HS-27A (cell line): ENCODE measurements at places on chromosomes 7 and 10.
A peak's percentile ranks its signal among the peaks of the same experiment; 100 is the strongest.

DNA sequence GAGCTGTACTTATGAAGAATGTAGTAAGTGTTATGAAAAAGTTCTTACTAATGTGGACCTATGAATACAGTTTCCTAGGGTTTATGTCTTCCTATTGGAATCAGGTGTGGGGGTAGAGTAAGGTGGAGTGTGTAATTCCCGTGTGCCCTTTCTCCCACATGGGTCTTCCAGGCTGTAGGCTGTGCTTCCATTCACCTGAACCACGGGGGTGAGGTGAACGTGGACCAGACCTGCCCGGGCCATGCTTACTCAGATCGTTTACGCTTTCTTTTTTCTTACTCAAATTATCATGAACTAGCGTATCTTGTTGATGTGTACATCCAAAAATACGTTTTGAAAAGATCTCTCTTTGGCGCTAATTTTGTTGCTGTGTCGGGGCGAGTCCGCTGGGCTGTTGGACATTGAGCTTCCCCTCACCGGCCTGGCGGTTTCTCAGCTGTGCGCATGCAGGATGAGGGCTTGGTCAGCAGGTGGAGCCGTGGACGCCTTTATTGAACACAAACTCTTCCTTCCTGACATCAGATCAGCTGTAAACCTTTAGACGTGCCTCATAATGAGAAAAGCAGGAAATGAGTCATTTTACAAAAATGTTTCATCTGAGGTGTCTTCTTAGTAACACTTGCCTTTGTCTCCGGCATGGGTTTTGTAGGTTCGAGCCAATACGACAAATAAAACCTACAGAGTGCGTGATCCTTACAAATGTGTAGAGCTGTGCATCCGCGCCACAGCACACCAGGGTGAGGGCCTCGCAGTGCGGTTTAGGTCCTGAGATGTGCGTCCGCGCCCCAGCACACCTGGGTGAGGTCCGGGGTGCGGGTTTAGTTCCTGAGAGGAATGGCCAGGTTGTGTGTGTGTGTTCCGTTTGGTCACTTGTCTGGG, 53.8 kb downstream of the WDR37 start:
- DNase-seq = peak; percentile 17

DNA sequence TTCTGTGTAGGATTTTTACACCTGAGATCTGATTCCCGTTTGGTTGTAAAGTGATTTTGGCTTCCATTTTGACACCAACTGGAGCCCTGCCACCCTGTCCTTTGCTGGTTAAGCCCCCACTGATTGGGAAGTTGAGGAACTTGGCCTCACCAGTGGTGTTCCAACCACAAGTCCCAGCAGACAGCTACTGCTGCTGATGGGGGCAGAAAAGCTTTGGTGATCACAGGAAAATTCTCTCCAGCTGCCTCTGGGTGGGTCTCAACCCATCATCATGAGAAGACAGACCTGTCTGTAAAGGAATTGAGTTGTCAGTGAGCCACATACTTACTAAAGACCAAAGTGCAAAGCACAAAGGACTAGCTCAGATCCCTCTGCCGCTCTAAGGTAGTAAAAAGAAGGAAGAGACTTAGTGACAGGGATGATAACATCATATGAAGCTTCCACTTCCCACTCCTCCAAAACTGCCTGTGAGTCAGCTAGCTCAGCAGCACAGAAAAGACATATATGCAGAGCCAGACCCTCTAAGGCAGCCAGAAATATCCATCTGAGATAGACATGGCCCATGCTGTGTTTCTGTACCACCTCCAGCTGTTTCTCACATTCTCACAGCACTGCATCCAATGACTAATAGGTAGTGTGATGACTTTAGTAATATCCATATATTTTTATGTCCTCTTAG, 22.4 kb upstream of the LRRC17 start:
- DNase-seq = no peak

DNA sequence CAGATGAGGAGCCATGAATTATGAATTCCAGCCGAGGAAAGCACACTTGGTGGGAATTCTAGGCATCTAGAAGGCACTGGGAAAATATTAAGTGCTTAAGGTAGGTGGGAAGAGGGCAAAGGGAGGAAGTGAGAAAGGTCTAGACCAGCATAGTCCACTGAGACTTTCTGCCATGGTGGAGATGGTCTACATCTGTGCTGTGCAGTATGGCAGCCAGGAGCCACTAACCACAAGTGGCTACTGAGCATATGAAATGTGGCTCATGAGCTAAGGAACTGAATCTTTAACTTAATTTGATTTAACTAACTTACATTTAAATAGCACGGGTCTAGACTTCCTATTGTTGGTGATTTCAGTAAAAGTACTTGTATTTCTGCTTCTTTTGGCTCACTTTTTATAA, 82.5 kb upstream of the SEM1 start:
- DNase-seq = no peak

DNA sequence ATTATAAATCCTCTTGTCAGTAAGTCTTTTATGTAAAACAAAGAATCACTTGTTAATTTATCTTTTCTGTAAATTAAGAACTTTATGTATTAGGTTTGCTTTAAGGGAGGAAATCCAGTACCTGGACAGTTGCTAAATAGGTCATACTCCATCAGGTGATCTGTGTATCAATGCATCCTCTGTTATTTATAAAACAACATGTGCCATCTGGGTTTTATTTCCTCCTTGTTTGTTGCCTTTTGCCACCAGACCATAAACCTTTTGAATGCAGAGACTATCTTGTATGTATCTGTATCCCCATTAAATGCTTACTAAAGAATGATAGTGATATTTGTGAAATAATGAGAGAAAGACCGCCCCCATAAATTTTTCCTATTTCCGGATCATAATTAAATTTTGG, 70.0 kb downstream of the SLC35B4 start:
- no peak for DNase-seq

DNA sequence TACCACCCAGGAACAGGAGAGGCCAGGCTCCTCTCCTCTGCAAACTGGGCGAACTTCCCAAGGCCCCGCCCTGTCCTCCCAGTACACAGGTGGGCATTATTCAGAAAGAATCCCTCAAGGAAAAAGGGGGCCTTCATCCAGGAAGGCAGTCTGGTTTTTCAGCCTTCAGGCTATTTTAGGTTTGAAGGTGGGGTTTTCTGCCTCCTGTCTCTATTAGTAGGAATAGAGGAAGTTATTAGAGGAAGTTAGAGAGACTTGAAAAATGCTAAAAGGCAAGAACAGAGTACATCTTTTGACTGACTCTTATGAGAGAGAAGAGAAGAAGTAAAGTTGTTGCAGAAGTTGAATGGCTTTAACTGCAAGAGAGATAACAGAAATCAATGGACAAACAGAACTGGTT, 250.9 kb upstream of the SORCS1 start:
- DNase-seq = no peak

DNA sequence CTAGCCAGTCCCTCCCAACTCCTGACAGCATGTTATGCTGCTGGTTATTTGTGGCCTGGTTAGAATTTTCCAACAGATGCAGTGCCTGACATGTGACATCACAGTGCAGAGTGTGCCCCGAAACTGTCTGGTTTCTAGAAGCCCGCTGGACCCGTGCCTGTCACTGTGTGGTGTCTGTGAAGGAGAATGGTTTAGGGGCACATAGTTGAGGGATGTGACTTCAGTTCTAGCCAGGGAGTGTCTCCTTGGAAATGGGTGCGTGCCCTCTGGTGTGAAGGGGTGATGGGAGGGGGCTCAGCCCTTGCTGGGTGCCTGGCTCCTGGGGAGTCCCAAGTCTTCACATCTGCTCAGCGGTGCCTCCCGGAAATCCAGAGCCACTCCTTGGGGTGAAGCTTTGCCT, 303.6 kb downstream of the GLRX3 start:
- no peak for DNase-seq

DNA sequence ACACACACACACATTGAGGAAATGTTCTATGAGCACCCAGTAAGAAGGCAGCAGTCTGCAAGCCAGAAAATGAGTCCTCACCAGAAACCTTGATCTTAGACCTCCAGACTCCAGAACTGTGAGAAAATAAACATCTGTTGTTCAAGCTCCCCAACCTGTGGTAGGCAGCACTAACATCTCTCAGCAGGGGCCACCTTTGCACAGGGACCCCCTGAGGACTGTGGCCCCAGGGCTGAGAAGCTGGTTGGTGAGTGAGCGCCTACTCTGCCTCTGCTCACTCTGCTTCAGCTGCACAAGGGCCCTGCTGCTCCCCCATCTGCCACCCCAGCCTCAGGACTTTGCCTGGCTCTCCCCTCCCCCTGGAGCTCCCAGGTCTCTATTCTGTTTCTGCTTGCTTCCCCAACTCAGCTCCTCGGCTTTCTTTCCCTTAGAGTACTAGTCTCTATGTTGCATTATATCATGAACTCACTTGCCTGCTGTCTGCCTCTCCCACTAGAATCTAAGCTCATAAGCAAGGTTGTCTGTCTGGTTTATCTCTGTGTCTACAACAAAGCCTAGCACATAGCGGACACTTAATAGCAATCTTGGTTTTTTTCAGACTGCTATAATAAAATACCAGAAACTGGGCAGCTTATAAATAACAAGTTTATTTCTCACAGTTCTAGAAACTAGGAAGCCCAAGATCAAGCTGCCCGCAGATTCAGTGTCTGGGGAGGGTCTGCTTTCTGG, 40.4 kb upstream of the PRLHR start:
- no peak for DNase-seq

DNA sequence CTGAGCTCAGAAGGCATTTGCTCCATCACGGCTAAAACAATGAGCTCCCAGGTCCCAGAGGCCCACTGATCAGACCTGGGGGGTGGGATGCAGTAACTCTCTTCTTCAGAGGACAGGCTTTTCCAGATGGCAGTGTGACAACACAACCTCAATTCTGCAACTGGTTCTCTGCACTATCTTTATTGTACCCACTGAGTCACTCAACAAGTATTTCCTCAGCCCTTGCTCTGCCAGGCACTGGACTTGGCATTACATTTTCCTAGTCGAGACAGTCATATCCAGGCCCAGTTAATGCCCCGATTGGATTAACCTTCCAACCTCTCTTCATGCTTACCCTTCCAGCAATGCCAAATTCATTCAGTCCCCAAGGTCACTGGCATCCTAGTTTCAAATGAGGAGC, 72.6 kb downstream of the JAZF1 start:
- DNase-seq = peak; percentile 47

DNA sequence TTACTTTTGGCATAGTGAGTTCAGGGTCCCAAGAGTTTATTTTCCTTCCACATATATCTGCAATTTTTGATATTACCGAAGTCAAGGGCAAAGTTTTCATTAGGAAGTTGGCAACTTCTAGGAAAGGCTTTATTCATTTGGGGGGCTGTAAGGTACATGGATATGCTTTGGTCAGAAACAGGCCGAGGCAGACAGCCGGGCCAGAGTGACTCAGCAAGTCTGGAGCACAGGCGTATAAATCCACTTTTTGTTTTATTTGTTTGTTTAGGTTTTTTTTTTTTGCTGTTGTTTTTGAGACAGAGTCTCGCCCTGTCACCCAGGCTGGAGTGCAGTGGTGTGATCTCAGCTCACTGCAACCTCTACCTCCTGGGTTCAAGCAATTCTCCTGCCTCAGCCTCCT, 3.7 kb downstream of the ZNF680 start:
- no peak for DNase-seq

DNA sequence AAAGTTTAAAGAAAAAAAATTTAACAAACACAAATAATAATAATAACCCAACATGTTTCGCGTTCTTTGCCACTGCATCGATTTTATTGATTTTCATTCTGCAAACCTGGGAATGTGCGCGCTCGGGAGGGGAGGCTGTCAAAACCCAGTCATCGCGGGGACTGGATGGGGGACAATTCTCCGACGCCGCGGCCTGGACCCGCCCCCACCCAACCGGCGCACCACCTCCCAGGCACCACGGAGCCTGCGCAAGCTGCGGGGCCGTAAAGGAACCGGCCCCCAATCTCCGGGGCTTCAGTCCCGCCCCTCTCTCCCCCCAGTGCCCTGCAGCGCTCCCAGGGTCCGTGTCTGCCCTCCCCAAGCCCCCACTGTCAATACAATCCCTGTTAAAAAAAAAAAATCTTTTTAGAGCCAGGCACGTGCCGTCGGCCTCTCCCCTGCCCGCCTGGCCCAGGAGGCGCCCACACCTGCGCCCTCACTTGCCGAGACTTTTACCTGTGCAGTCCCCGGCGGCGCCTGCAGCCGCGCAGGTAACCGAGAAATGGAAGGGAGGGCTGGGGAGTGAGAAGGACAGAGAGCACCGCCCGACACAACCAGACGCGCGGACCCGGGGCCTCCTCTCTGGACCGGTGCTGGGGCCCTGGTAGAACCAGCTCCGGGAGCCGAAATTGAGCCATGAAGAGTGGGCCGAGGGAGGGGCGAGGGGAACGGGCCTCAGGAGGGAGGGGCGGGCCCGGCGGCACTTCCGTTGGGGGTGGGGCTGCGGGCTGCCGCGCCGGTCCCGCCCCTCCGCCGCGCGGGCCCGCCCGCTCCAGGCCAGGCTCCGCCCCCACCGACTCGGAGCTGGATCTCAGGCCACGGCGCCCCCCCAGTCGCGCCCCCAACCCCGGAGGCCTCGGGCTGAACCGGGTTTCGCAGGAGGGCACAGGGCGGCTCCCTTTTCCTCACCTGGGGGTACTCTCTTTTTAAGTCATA, 7.6 kb upstream of the ZNF503 start:
- no peak for DNase-seq

DNA sequence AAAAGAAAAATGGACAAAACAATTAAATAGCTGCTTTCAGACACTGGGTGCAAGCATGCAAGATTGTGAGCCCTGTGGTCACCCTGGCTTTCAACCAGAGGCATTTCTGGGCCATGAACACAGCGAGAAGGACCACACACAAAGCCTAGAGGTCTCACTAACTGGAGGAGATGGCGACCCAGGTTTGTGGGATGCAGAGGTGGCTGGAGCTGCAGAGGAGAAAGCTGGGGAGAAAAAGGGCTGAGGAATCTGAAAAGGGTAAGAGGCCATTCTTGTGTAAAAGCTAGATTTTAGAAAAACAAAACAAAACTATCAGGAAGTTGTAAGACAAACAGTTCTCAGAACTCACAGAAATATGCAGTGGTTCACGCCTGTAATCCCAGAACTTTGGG, 30.1 kb upstream of the PTPRN2 start:
- no peak for DNase-seq

DNA sequence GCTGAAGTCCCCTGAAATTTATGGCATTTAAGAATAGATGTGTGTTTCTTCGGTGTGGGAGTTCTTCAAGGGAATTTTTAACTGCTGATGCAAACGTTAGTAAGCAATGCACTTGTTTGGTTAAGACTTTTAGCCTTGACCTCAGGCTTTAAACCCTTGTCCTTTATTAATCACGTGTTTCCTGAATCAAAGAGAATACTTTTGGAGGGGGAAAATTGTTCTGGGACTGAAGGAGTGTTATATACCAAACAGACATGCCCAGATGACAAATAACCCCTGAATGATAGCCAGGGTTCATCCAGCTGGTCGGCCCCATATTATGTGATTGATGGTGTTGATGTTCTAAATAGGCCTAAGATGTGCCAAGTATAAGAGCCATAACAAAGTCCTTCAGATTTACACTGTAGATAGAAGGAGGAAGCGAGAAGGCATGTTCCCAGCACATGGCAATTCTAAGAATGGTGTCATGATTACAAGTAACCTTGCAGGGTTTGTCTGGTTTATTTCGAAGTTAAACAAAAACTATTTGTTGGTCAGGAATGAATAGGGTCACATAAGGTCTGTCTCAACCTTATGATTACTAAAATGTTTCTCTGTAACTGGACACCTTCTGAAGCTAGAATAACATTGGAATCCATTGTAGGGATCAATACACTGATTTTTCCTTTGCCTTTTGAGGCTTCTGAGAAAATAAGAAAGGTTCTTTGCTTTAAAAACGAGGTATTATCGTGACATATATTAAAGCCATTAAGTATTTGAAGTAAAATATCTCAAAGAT, 124.2 kb upstream of the SEM1 start:
- DNase-seq = no peak

GRCh38 chr7:158228986-158229385, 358.6 kb downstream of the PTPRN2 start:
- DNase-seq = no peak
